ENCODE measurements at places on chromosomes 5 and 9.

GRCh38 chr9:89419978-89420394 lies 77.9 kb downstream of the SEMA4D start:
- no peak for DNase-seq

DNA sequence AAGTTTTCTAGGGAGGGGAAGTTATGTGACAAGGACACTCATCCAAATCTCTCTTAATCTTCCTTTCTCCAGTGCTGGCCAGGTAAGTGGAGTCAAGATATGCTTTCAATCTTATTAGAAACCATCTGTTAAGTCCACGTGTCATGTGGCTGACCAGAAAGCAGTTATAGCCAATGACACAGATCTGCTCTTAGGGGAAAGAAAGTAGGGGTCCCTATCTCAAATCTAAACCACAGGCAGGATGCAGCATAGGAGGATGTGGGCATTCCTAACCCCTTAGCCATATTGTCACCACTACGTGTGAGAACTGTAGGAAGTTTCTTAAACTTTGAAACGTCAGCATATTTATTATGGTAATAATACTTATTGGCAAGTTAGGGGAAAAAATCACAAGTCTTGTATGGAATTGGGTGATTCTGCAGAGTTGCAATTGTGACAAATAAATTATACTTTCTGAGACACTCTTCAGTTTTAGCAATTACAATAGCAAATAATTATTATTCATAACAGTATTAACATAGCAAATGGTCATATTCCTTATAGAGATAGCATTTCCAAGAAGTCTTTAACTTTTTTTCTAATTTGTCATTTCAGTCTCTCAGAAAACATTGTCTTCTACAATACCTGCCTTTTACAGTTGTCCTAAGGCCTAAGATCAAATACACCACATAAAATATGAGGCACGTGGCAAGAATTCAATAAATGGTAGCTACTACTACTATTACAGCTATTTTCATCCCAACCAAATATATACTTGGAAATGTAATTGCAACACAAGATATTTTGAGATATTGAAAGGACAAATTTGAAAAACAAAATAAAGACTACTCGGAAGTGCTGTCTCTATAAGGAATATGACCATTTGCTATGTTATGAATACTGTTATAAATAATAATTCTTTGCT lies 236.9 kb downstream of the PDE4D start:
- DNase-seq: no peak

DNA sequence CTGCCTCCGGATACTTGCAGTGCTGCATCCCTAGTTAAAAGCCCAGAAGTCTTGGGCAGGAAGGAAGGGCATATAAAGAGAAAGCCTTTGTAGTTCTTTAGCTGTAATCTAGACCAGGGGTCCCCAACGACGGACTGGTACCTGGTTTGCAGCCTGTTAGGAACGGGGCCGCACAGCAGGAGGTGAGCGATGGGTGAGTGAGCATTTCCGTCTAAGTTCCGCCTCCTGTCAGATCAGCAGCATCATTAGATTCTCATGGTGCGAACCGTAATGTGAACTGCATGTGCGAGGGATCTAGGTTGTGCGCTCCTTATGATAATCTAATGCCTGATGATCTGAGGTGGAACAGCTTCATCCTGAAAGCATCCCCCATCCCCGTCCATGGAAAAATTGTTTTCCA lies 1.6 kb upstream of the SMIM15 start:
- no peak for DNase-seq

- no peak for DNase-seq
These were observed 60.1 kb downstream of the AMBP start for GRCh38 chr9:114017741-114018715.

GRCh38 chr9:94907264-94907936 lies 180.9 kb downstream of the AOPEP start:
- no peak for DNase-seq

DNA sequence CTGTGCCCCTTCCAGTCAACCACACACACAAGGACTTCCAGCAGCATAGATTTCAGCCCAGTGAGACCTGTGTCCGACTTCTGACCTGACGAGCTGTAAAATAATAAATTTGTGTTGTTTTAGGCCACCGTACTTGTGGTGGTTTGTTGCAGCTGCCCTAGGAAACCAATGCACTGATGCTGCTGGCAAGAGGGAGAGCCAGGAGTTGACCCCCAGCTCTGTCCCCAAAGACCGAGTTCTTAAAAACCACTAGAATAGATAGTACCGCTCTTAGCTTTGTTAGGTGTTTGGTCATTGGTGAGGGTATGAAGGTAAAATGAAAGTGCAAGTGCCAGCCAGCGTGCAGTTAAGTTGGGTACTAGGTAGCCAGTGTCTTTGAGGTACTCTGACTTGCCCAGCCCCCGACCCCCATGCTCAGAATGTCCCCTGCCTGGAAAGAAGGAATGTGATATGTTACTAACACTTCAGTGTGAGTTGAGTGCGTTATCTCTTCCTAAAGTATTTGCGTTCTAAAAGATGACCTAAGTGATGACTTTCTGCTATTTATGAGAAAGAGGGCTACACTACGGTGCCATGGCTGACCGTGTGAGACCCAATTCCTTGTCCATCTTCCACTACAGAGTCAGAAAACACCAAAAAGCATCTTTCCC lies 185.6 kb downstream of the AOPEP start:
- DNase-seq: no peak

- peak; percentile 65 for DNase-seq
These were observed 465.7 kb upstream of the RGMB start for GRCh38 chr5:98307811-98308210.

DNA sequence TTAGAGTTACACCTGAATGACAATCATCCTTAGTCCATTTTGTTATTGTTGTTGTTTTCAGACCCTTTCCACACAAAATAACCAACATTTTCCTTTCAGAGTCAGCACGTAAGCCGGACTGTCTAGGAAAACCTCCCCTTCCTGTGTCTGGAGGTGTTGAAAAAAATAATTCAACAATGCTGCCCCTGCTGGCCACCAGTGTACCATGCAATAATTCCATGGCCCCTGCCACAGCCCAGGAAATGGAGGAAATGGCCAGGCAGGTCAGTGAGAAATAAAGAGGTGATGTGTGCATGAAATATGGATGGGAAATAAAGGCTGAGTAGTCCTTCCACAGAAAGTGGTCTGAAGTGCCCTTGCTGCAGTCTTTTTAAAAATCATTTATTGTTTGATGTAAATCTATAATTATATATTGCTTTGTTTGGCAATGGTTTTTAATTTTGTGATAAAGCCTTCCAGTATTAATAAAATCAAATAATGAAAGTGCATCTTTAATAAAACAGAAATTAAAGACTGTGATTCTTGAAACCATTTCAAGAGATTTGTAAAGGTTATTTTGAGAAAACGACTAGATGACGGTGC lies 152.8 kb upstream of the PAPPA start:
- DNase-seq: no peak

- no peak for DNase-seq
These were observed 119.4 kb downstream of the CDH10 start for GRCh38 chr5:24525414-24525813.

- no peak for DNase-seq
These were observed 106.5 kb downstream of the THBS4 start for GRCh38 chr5:80141681-80142080.

GRCh38 chr9:15482146-15482545 lies 28.6 kb downstream of the PSIP1 start:
- DNase-seq: no peak

GRCh38 chr5:78420548-78420947 lies 60.1 kb downstream of the SCAMP1 start:
- DNase-seq: no peak

GRCh38 chr5:41747301-41747700 lies 122.9 kb downstream of the OXCT1 start:
- DNase-seq: no peak

GRCh38 chr9:71333321-71333720 lies 211.9 kb upstream of the TRPM3 start:
- no peak for DNase-seq

GRCh38 chr5:173735184-173735583 lies 118.7 kb upstream of the BOD1 start:
- DNase-seq: no peak

GRCh38 chr9:136729144-136729543 lies 13.6 kb downstream of the LCN10 start:
- no peak for DNase-seq

DNA sequence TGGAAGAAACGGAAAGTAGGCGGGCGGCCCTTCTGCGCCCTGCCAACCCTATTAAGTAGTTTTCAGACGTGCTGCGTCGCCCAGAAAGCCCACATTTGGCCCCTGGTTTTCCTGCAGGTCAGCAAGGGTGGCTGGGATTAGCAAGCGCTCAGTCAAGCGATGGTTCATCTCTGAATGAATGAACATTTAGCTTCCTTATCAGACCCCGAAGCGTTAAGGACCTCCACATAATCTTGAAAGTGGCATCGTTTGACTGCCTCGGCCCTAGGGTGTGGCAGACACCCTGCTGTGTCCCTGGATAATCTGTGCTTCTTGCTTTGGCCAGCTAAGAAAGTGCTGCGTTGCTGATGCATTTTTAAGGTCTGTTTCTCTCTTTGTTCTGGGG lies 684 bp downstream of the TOR1B start:
- DNase-seq: no peak

DNA sequence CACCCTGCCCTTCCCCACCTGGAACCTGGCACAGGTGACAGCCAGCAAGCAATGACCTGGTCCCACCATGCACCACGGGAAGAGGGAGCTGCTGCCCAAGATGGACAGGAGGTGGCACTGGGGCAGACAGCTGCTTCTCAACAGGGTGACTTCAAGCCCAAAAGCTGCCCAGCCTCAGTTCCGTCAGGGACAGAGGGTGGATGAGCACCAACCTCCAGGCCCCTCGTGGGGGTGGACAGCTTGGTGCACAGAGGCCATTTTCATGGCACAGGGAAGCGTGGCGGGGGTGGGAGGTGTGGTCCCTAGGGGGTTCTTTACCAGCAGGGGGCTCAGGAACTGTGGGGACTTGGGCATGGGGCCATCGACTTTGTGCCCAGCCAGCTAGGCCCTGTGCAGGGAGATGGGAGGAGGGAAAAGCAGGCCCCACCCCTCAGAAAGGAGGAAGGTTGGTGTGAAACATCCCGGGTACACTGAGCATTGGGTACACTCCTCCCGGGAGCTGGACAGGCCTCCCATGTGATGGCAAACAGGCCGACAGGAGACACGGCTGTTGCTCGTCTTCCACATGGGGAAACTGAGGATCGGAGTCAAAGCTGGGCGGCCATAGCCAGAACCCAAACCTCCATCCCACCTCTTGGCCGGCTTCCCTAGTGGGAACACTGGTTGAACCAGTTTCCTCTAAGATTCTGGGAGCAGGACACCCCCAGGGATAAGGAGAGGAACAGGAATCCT lies 1.9 kb downstream of the CEL start:
- DNase-seq: no peak

DNA sequence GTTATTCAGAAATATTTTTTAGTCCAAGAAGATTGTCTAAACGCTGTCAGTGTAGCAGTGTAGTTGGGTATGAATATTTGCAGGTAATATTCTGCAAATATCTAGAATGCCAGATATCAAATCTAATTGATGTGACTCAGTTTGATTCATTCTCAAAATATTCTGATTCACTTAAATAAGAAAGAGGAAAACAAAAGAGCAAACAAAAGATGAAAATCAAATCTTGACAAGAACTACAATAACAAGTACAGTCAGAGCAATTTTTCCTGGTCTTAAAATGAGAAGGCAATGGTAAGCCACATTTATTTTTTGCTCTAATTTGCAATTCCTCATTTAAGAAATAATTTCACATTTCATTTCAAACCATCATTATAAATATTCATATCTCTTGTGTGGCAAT lies 36.0 kb downstream of the MRPS30 start:
- DNase-seq: no peak

- DNase-seq: peak; percentile 2
These were observed 59.6 kb upstream of the SLC27A6 start for GRCh38 chr5:128905568-128906110.

GRCh38 chr5:167671176-167671575 lies 620.3 kb upstream of the WWC1 start:
- no peak for DNase-seq

- peak; percentile 33 for DNase-seq
These were observed 232.1 kb upstream of the PIK3R1 start for GRCh38 chr5:67983251-67984110.

GRCh38 chr9:81915801-81916505 lies 12.3 kb upstream of the SPATA31D4 start:
- DNase-seq: no peak

DNA sequence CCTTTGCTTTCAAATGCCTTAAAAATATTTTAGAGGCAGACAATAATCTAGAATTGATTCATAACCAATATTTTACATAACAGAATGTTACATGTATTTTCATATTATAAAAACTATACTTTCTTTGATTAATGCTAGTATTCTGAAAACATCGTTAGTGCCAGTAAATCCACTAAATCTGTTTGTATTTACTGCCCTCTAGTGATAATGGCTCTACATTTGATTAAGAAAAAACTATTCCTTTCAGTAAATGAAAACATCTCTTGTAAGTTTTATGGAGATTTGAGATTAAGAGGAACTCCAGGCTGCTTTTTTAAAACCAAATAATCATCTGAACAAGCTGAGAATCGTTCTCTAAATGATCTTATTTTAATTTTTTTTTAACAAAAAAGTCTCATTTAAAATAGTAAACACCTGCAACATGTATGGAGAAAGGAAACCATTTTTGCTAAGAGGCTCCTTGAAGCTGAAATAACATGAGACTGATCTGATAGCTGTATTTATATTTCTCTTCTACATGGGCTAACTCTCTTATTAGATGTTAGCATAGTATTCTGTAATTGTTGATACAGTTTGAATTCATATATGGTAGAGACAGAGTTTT lies 424.7 kb downstream of the RAB3C start:
- no peak for DNase-seq

GRCh38 chr9:126704157-126704891 lies 90.6 kb downstream of the LMX1B start:
- DNase-seq: peak; percentile 38

DNA sequence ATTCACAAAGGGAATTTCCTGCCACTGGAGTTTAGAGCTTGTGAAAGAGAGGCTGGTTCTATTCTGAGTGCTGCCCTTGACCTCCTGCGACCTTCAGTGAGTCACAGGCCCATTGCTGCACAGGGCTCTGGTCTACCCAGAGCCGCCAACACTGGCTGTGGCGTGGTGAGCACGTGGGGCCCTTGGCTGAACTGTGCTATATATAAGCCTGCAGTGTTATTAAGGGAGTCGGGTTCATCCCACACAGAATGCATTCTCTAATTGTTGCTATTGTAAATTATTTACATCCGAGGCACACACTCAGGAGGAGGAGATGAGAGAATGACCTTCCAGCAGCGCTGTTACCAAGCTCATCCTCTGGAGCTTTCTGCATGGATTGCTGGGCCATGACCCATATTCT lies 47.1 kb downstream of the BRINP1 start:
- no peak for DNase-seq

- DNase-seq: peak; percentile 25
These were observed 17.7 kb downstream of the CAVIN4 start for GRCh38 chr9:100595391-100596199.

- DNase-seq: no peak
These were observed 26.4 kb upstream of the ELL2 start for GRCh38 chr5:95988094-95988493.

DNA sequence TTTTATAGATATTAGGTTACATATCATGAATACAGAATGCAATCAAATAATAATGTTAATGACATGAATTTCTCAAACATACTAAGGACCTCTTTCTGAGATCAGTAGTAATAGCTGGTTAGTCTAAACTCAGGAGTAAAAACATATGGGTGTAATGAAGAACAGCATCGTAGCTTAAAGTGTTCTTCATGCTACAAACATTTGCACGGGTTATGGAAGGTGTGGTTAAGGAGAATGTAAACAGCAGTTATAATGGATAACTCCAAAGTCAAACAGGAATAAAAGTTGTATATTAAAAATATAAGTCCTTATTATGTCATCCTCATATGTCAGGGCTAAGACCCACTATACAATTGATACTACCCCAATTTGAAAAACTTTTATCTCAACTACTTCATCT lies 112.5 kb downstream of the RICTOR start:
- no peak for DNase-seq
